ENCODE measurements at places on chromosomes 5 and 9.
A peak's percentile ranks its signal among the peaks of the same experiment; 100 is the strongest.

GRCh38 chr5:52827815-52828214, 40.1 kb downstream of the ITGA1 start:
- no peak overlapping the region for H3K4me3 ChIP-seq
- H3K27ac ChIP-seq = no peak overlapping the region
- H3K4me1 ChIP-seq = no peaks in the 10 kb centered on the region
- H3K36me3 ChIP-seq = no peaks in the 10 kb centered on the region

DNA sequence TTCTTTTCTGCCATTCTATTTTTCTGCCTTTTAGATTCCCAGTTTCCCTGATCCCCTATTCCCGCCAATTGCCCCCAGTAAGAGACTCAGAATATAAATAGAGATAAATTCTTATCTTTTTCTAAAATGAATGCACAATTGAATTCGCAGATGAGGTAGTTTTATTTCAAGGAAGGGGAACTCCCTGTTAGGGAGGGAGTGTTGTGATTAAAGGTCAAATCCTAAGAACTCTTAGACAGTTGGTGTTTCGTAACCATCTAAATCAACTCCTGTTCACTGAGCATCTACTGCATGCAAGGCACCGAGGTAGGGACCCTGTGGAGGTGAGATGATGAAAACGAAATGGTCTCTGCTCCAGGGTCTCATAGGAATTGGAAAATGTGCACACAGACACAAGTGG, 7.7 kb upstream of the MAP3K1 start:
- H3K4me1 ChIP-seq = no peaks in the 10 kb centered on the region
- no peak for DNase-seq
- H3K27ac ChIP-seq = no peak overlapping the region
- H3K27me3 ChIP-seq = peaks cover 2% of the 10 kb centered on the region
- no peak overlapping the region for H3K4me3 ChIP-seq

GRCh38 chr9:37053684-37054362, 19.8 kb upstream of the PAX5 start:
- H3K36me3 ChIP-seq = no peaks in the 10 kb centered on the region
- H3K27ac ChIP-seq = no peak overlapping the region
- peak; percentile 67 for DNase-seq
- H3K4me3 ChIP-seq = no peak overlapping the region
- H3K27me3 ChIP-seq = peaks cover 78% of the 10 kb centered on the region

GRCh38 chr9:86614871-86615849, 260.9 kb upstream of the TUT7 start:
- H3K36me3 ChIP-seq = no peaks in the 10 kb centered on the region
- H3K27me3 ChIP-seq = no peaks in the 10 kb centered on the region
- no peak overlapping the region for H3K27ac ChIP-seq
- H3K4me3 ChIP-seq = no peak overlapping the region

DNA sequence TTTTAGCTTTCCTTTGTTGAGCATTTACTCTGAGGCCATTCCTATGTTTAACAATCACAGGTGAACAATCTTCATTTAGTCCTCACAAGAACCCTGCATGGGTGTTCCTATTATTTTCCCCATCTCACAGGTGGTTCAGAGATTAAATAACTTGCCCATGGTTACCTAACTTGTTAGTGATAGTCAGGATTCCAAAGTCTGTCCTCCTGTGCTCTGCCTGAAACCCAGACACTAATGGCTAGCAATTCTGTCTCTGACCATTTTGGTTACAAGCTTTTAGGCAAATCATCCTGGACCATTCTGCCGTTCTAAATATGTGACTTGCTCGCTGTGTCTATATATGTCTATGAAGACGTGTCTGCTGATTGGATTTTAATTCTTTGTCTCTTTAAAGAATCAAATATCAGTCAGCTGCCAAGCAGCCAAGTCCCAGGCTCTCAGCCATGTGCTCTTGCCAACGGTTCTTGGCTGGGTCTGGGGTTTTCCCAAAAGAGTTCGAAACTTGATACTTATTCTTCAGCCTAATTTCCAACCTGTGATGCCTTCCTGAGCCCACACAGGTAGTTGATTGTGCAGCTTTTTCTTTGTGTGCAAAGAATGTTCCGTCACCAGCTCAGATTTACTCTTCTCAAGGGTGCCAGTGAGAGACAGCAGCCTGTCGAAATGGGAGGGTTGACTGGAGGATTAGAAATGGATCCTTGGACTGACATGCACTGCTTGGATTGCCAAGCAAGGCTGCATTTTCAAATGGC, 121.7 kb downstream of the NREP start:
- H3K27ac ChIP-seq = no peak overlapping the region
- DNase-seq = no peak
- H3K4me3 ChIP-seq = no peak overlapping the region
- H3K27me3 ChIP-seq = no peaks in the 10 kb centered on the region

DNA sequence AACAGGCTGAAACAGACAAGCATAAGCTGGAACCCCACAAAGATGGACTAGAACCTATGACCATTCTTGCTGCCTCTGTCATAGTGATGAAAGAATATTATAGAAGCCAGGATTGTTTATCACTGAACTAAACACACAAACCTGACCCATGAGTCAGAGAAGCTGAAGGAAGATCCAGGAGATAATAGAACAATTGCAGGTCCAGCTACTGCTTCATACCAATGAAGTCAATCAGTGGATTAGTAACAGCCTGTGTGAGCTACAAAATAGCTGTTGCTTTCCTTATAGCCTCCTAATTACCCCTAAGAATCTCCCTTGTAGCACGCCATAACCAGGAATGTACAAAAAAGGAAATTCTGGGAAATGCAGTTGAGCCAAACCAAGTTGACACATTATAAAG, 459.9 kb upstream of the ZNF462 start:
- no peak overlapping the region for H3K4me3 ChIP-seq
- no peak overlapping the region for H3K27ac ChIP-seq
- H3K4me1 ChIP-seq = no peaks in the 10 kb centered on the region
- no peaks in the 10 kb centered on the region for H3K36me3 ChIP-seq
- no peaks in the 10 kb centered on the region for H3K27me3 ChIP-seq

- no peak overlapping the region for H3K27ac ChIP-seq
- no peaks in the 10 kb centered on the region for H3K4me1 ChIP-seq
- H3K4me3 ChIP-seq = no peak overlapping the region
- no peak for DNase-seq
Measured at GRCh38 chr9:2936221-2936620, 92.3 kb upstream of the PUM3 start.

GRCh38 chr5:1745796-1746370, 53.8 kb downstream of the MRPL36 start:
- H3K27me3 ChIP-seq = no peaks in the 10 kb centered on the region
- no peak overlapping the region for H3K27ac ChIP-seq
- no peak for DNase-seq
- H3K36me3 ChIP-seq = no peaks in the 10 kb centered on the region
- no peak overlapping the region for H3K4me3 ChIP-seq

GRCh38 chr5:90548069-90548593, 10.5 kb upstream of the ADGRV1 start:
- H3K27ac ChIP-seq = peak overlapping the region; percentile 86
- no peaks in the 10 kb centered on the region for H3K4me1 ChIP-seq
- H3K4me3 ChIP-seq = no peak overlapping the region
- H3K36me3 ChIP-seq = no peaks in the 10 kb centered on the region
- no peaks in the 10 kb centered on the region for H3K27me3 ChIP-seq

- DNase-seq = no peak
- H3K36me3 ChIP-seq = no peaks in the 10 kb centered on the region
- H3K4me3 ChIP-seq = no peak overlapping the region
- H3K27ac ChIP-seq = no peak overlapping the region
Measured at GRCh38 chr9:34169125-34169524, 9.7 kb upstream of the UBAP1 start.

GRCh38 chr5:159097784-159098602, 1.7 kb downstream of the EBF1 start:
- H3K27me3 ChIP-seq = peaks cover 96% of the 10 kb centered on the region
- H3K4me1 ChIP-seq = peaks cover 12% of the 10 kb centered on the region
- H3K4me3 ChIP-seq = no peak overlapping the region
- no peak overlapping the region for H3K27ac ChIP-seq
- DNase-seq = peak; percentile 71

- H3K4me1 ChIP-seq = no peaks in the 10 kb centered on the region
- no peaks in the 10 kb centered on the region for H3K27me3 ChIP-seq
- peaks cover 15% of the 10 kb centered on the region for H3K36me3 ChIP-seq
- H3K27ac ChIP-seq = no peak overlapping the region
- DNase-seq = no peak
Measured at GRCh38 chr9:134059188-134059641, 8.6 kb downstream of the BRD3 start.

- H3K27ac ChIP-seq = peak overlapping the region; percentile 78
- peaks cover 21% of the 10 kb centered on the region for H3K4me1 ChIP-seq
- no peak for DNase-seq
- H3K27me3 ChIP-seq = peaks cover 28% of the 10 kb centered on the region
- H3K4me3 ChIP-seq = peak overlapping the region; percentile 98
- peaks cover 76% of the 10 kb centered on the region for H3K36me3 ChIP-seq
Measured at GRCh38 chr9:81683238-81683637, 6.1 kb downstream of the TLE1 start.

DNA sequence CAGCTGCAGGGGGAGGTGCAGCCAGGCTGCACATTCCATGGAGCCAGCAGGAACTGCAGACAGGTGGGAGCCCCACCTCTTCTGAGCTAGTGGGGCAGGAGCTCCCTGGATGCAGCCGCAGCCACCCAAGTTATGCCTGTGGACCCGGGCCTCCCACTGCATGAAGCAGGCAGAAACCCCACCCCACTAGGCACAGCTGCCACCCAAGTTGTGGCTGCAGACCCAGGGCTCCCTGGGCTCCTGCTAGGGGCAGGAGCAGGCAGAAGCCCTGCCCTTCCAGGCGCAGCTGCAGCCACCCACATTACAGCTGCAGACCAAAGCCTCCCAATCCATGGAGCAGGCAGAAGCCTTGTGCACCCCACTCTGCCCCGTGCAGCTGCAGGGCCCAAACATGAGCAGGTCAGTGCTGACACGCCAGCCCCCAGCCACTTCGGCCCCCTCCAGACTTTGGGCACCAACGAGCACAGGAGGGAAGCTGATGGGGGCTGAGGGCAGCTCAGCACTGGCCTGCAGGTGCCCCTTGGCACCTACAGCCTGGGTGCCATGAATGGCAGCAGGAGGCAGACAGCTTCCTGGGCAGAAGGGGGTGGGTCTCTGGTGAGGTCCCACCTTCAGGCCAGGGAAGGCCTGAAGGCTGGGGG, 106.9 kb downstream of the C9orf50 start:
- no peak for DNase-seq
- H3K4me1 ChIP-seq = no peaks in the 10 kb centered on the region
- H3K4me3 ChIP-seq = no peak overlapping the region
- H3K36me3 ChIP-seq = no peaks in the 10 kb centered on the region
- H3K27me3 ChIP-seq = no peaks in the 10 kb centered on the region
- H3K27ac ChIP-seq = no peak overlapping the region

DNA sequence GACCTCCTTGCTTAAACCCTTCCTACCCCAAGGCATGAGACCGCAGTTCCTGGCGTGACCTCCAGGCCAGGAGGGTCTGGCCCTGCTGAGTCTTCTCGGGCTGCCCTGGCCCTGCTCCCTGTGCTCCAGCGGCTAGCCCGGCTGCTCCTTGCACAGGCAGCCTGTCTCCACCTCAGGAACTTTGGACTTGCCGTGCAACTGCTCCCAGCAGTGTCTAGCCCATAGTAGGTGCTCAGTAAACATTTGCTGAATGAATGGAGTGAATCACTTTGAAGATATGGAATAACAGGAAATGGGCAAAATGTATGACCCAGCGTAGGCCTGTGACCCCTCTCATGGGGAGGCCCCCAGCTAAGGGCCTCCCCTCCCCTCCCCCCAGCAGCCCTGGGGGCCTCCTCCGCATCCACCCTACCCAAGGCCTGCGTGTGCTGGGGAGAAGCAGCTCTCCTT, 127.1 kb downstream of the ZNF354C start:
- H3K4me1 ChIP-seq = no peaks in the 10 kb centered on the region
- peak; percentile 86 for DNase-seq
- H3K27ac ChIP-seq = peak overlapping the region; percentile 32
- H3K36me3 ChIP-seq = no peaks in the 10 kb centered on the region
- H3K27me3 ChIP-seq = no peaks in the 10 kb centered on the region

DNA sequence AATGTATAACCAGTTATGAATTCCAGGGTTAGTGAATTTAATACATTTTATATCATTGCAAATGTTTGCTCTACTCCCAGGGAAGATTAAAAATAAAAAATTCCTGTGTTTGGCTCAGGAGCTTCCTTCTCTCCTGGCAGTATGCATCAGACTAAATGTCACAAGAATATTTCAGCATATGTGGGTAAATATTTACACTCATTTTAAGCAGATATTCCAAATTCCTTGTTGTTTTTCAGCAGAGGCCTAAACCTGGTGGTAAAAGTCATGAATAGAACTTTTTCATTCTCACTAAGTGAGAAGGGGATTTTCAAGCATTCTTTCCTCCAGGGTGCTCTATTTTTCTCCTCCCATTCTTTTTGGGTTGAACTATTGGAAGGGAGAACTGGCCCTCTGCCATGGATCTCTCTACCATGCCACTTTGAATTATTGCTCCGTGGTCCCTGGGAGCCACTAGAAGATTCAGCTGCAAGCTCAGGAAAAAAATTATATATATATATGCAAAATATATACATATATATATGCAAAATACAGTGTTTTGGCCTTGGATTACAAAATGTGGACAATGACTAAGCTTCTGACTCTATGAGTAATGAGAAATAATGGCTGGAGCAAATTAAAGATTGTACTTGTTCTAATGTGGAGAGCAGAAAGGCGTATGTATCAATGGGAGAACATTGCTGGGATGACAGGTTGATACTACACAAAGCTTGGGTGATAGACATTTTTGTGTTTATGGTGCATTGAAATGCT, 180.6 kb upstream of the PAPPA start:
- H3K4me3 ChIP-seq = no peak overlapping the region
- no peaks in the 10 kb centered on the region for H3K4me1 ChIP-seq
- no peaks in the 10 kb centered on the region for H3K27me3 ChIP-seq
- H3K27ac ChIP-seq = no peak overlapping the region
- no peaks in the 10 kb centered on the region for H3K36me3 ChIP-seq

DNA sequence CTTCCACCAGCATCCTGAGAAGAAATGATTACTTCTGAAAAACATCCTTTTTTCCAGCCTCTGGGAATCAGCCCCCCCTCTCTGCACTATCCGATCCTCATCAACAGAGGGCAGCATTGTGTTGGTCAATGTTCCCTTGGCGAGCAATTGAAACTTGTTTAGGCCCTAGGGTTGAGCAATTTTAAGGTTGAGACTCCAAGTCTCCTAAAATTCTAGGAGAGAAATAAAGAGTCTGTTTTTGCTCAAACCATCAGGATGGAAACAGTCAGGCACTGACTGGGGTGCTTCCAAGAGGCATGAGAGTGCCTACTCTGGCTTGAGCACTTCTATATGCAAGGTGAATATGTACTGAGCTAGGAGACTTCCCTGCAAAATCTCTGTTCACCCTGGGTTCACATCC, 12.4 kb upstream of the CYFIP2 start:
- H3K27ac ChIP-seq = no peak overlapping the region
- no peaks in the 10 kb centered on the region for H3K27me3 ChIP-seq
- DNase-seq = peak; percentile 89
- H3K4me1 ChIP-seq = no peaks in the 10 kb centered on the region

- H3K27ac ChIP-seq = no peak overlapping the region
- no peak overlapping the region for H3K4me3 ChIP-seq
- H3K4me1 ChIP-seq = no peaks in the 10 kb centered on the region
- DNase-seq = no peak
- no peaks in the 10 kb centered on the region for H3K27me3 ChIP-seq
Measured at GRCh38 chr9:107260437-107261081, 22.5 kb upstream of the RAD23B start.
